ENCODE measurements at places on chromosomes 11 and 22.
A peak's percentile ranks its signal among the peaks of the same experiment; 100 is the strongest.

GRCh38 chr11:12930850-12931249 lies 78.3 kb upstream of the RASSF10 start:
- DNase-seq, result no peak

- DNase-seq, result no peak
Measured at GRCh38 chr11:115480611-115481010, 23.6 kb downstream of the CADM1 start.

DNA sequence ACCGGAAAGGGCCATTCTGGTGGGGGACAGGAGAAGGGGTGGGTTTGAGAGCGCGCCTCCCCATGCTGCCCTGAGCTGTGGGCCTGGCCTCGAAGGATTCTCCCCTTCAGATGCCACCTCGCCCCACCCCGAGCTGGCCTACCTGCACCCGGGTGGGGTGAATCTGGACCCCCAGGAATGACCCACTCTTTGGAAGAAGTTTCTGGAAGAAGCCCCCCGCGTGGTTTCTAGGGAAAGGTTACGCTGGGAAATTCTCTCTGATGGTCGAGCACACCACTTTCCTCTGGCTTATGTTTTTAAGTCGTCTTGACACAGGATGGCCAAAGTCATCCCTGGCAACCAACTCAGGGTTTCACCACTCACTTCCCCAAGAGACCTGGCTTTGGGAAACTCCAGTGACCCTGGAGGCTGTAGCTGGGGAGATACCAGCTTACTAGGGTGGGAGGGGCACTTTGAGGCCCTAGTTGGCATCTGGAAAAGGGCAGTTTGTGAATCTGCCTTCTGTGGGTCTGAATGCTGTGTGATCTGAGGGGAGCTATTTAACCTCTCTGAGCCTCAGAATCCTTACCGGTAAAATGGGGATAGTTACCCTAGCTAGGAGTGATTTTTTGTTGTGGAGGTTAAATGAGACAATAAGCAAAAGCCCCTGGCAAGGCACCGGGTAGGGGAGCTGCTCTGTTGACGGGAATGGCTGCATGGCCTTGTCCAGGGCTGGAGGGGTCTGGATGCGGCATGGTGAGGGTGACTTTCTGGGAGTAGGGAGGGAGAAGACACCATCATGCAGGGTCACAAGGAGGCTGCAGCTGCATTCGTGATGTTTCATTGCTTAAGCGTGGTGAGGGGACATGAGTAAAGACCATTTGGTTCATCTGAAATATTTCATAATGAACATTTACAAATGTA lies 45.3 kb upstream of the ACCSL start:
- DNase-seq, result no peak

DNA sequence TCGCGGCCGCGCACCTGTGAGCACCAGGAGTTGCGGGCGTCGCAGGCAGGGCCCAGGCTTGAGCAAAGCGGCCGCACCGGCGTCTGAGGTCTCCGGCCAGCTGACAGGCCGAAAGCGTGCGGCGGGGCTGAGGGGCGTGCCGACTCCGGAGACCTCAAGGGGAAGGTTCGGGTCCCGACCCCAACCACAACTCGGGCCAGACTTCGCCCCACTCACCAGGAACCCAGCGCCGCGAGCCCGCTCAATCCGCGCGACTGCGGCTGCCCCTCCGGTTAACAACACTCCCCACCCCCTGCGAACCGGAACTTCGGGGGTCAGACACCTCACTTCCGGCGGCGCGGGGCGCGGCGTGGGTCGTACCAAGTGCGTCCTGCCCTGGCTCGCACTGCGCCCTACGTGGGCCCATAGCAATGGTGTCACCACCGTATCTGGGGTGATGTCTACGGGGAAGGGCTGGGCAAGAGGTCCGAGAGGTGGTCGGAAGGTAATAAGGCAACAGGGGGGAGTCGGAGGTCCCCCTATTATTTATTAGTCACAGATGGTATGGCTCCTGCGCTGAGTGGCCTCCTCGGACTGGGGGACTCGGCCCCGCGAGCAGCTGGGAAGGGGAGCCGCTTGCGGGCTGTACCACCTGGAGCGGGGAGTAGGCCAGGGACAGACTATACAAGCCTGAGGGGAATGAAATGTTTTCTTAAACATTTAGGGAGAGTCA lies at the start of gene SYVN1:
Gene SYVN1, minus strand, starts transcription at position 280 of the 712 bp plus-strand sequence. CDS start 918 bp downstream, outside the sequence.
- peak; percentile 75 for DNase-seq

- DNase-seq, result no peak
Measured at GRCh38 chr11:116130122-116130521, 625.9 kb upstream of the CADM1 start.

GRCh38 chr22:45757068-45757467 lies 85.4 kb downstream of the ATXN10 start:
- no peak for DNase-seq
